ENCODE measurements at places on chromosomes 6 and 20.

DNA sequence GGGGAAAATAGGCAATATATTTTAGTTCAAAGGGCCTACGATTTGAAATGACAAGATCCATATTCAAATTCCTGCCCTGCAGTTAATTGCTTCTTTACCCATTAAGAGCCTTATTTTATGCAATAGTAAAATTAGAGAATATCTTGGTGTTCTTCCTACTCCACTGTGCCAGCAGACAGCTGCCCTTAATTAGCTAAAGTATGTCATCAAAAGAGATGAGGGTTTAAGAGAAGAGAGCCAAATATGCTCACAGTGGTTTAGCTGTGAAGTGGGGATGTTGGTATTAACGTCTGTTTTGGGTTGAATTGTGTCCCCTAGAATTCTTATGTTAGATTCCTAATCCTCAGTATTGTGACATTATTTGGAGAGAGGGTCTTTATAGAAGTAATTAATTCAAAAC, 148.1 kb downstream of the MOXD1 start:
- DNase-seq: no peak

DNA sequence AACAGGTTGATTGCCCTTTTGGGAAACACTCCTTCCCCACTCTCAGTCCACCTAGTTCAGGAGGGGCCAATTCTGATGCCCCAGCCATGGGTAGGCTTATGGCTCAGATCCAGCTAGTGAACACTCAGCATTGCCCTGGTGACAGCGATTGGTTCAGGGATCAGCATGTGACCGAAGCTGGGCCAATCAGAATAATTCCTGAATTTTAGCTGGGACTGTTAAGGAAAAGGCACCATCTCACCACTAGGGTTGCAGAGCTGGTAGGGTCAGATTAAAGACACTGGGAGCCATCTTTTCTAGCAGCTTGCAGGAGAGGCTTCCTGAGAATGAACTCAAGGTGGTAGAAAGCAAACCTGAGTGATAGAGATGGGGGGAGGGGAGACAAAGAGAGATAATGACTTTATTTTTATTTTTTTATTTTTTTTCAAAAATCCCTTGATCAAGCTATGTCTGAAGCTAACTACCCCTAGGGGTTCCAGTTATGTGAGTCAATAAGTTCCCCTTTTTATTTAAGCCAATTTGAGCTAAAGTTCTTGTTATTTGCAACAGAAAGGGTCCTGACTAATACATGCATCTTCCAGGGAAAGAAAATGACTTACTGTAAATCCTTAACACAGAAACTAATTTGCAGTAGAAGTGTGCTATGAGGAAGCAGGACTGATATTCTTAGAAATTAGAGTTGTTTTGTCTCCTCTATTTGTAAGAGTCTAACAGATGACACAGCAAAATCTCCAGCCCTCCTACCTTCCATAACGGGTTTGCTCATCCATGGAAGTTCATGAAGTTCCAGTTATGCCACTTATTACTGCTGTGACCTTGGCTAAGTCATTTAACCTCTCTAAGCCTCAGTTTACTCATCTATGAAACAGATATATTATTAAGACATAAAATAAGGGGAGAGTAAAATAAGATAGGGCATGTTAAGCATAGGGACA, 44.7 kb downstream of the EYA2 start:
- peak; percentile 29 for DNase-seq

DNA sequence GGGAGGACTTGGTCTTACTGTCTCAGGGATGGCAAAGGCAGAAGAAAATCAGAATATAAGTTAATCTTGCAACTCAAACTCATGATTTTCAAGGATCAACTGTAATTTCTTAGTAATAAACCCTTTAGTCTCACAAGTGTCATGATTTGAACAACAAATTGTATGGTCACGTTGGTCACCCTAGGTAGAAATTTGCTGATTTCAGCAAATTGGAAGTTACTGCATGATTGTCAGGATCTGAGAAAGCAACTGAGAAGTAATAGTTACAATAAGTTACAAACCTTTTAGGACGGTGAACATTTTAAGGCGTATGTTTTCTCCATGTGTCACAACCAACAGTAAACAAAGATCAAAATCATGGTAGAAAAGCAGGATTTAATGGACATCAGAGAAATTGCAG, 375.2 kb downstream of the PLCB1 start:
- no peak for DNase-seq

DNA sequence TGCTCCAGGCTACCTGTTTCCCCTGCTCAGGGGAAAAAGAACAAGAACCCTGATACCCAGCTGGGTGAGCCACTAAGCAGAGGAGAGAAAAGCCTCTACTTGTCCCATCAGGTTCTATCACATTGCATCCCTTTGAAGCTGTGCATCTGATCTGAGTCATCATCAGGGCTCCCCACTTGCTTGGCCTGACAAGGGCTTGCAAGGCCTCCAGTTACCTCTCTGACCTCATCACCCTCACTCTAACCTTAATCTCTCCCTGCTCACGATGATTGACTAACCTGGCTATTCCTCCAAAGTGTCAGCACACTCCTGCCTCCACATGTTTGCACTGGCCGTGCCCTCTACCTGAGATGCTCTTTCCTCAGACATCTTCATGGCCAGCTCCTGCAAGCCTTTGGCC, 309.5 kb upstream of the CHD6 start:
- peak; percentile 23 for DNase-seq

GRCh38 chr6:42766163-42766670, 15.6 kb upstream of the BICRAL start:
- DNase-seq: peak; percentile 86

DNA sequence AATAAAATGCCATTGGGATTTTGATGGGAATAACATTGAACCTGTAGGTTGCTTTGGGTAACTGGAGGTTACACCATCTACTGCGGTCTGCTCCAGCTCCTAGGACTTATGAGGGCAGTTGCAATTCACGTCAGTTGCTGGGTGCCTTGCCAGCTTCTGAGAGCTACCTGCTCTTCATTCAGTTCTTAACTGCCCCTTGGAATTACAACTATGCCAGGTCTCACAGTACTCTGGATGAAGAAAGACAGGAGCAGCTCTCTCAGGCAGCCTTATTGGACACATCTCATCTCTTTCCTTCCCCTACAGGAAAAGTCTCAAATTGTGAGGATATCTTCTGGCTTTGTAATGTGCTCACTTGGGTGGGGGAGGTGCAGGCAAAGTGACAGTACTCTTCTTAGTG, 1643.3 kb downstream of the GRIK2 start:
- no peak for DNase-seq

DNA sequence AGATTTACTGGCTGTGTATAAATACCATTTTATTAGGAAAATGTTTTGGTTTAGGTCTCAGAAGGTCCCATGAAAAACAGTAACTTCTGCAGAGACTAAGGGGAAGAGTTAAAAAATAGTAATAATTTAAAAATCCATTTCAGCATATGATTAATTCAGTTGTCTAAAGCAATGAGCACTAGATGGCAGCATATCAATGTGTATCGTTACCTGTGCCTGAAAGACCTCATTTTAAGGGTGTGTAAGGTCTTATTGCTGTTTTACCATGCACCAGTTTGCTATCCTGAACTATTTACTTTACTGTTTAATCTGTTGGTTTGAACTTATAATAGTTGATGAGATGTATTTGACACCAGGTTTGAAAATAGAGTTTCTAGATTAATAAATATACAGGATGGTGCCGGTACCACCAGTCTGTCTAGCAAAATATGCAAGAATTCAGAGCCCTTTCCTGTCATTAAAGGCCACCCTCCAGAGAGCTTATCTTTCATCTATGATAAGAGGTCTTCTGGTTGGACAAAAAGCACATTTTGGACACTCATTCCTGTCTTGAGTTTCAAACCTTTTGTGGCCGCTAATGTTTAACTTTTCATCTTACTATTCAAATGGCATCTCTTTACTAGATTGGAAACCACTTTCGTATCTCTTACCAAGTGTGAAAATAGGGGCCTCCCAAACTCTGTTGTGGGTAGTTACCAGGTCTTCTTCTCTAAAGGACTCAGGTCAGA, 8.9 kb upstream of the AHI1 start:
- peak; percentile 59 for DNase-seq

- peak; percentile 49 for DNase-seq
Observed at GRCh38 chr6:64252256-64252655, 616.7 kb downstream of the PHF3 start.

DNA sequence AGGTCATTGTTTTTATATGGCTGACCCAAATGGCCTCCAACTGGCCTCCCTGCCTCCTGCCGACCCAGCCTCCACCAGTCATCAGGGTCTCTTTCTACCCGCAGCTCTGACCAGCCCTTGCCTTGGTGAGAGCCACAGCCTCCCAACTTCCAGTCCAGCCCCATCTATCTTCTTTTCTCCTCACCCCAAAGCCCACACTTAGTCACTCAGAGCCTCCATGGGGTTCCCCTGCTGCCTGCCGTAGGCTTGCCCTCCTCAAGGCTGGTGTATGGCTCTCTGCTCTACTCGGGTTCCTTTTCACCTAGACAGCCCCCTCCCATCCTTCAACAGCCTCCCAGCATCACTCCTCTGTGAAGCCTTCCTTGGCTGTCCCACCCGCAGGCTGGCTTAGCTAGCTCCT, 18.2 kb downstream of the TCF15 start:
- no peak for DNase-seq

- no peak for DNase-seq
Observed at GRCh38 chr6:2433711-2434110, 188.3 kb upstream of the GMDS start.

- DNase-seq: no peak
Observed at GRCh38 chr6:2913621-2914317, 10.7 kb upstream of the SERPINB9 start.

- DNase-seq: no peak
Observed at GRCh38 chr6:93079061-93079460, 340.3 kb downstream of the EPHA7 start.

DNA sequence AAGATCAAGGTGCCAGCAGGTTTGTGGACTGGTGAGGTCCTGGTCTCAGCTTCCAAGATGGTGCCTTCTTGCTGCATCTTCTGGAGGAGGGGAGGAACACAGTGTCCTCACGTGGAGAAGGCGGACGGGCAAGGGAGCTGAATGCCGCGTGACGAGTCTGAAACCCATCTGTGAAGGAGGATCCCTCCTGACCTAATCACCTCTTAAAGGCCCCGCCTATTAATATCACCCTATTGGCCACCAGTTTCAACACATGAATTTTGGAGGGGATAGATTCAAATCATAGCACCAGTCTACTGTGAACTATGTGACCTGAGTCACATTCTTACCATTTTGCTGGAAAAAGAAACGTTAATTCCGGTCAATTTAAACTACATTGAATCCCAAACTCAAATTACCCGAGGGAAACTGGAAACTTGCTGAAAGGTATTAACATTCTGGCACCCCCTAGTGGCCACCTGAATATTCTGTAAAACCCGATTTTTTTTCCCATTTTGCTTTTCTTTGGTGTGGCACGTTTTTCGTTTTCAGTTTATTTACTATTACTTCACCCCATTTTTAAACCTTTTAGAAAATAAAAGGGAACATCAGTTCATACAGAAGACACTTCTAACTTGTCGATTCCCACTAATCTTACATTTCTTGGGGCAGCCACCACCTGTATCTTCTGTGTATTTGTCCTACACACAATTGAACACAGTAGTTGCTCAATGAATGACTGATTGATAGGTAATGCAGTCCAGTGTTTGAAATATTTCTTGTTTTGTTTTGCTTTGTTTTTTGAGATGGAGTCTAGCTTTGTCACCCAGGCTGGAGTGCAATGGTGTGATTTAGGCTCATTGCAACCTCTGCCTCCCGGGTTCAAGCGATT, 17.9 kb upstream of the CCDC170 start:
- DNase-seq: peak; percentile 23

DNA sequence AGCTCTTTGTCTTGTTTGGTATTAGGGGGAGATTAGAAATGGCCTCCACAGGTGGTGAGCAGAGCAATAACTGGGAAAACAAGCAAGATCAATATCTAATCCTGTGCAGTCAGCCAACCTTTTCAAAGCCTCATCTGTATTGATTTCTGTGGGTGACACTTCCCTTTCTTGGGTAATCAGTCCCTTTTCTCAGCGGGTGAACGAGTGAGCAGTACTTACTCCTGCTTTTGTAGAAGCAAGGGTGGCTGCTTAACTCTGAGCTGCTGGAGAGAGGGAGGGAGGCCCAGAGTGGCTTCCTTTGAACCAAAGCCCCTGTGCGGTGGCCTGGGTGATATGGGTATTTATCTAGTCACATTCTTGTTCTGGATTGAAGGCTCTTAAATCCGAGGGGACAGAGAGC, 254.8 kb upstream of the CHD6 start:
- no peak for DNase-seq

Measured in bronchial epithelial cell (primary cell).